ENCODE measurements at places on chromosomes 16 and 17.

DNA sequence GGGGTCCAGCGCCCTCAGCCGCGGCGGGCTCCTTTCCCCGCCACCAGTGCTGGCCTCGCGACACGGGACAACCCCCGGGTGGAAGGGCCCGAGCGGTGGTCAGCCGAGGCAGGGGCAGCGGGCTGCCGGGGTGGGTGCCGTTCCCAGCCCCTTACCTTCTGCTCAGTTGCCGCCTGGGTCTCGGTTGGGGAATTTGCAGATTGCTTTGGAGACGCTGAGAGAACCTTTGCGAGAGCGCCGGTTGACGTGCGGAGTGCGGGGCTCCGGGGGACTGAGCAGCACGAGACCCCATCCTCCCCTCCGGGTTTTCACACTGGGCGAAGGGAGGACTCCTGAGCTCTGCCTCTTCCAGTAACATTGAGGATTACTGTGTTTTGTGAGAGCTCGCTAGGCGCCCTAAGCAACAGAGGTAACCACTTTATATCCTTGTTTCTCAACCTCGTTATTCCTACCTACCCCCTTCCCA, 381 bp downstream of the CTNS start:
- peak; percentile 63 for DNase-seq

DNA sequence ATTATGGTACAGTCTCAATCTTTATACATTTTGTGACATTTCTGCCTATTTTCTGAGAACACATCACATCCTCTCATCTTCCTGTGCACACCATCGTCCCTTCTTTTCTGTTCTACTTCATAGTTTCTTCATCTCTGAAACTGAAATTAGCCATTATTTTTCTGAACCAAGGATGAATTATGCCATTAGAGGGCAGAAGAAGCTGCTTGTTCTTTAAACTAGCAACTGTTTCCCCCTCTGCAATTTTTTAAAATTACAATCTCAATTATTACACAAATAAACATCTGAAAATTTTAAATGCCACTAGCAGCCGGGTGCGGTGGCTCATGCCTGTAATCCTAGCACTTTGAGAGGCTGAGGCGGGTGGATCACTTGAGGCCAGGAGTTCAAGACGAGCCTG, 41.3 kb downstream of the RBBP6 start:
- DNase-seq, result no peak

GRCh38 chr16:55042556-55043432, 112.1 kb downstream of the IRX5 start:
- DNase-seq, result no peak

GRCh38 chr17:44837196-44837595, 7.1 kb upstream of the GJC1 start:
- DNase-seq, result no peak

DNA sequence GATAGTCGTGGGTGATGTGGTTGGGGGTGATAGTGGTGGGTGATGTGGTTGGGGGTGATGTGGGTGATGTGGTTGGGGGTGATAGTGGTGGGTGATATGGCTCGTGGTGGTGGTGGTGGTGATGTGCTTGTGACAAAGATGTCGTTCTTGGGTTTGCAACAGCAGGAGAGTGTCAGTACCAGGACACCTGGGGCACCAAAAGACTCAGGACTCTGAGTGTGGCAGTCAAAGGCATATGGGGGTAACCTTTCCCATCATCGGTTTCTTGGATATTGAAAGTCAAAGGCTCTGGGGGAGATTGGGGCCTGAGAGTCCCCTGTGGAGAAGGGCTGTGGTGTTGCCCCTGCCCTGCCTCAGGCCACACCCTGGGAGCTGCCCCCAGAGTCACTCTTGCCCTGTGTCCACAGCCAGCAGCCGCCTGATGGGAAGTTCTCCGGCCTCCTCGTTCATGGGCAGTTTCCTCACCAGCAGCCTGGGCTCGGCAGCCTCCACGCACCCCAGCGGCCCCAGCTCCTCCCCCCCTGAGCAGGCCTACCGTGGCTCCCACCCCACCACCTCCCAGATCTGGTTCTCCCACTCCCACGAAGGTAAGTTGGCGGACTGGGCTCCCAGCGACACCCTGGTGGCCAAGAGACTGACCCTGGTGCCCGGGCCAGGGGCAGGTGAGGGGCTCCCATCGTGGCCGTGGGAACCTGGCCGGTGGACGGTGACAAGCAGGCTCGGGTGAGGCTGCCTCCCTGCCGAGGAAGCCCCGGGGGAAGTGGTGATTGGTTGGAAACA, 31.3 kb downstream of the BAHCC1 start:
- DNase-seq, result no peak

DNA sequence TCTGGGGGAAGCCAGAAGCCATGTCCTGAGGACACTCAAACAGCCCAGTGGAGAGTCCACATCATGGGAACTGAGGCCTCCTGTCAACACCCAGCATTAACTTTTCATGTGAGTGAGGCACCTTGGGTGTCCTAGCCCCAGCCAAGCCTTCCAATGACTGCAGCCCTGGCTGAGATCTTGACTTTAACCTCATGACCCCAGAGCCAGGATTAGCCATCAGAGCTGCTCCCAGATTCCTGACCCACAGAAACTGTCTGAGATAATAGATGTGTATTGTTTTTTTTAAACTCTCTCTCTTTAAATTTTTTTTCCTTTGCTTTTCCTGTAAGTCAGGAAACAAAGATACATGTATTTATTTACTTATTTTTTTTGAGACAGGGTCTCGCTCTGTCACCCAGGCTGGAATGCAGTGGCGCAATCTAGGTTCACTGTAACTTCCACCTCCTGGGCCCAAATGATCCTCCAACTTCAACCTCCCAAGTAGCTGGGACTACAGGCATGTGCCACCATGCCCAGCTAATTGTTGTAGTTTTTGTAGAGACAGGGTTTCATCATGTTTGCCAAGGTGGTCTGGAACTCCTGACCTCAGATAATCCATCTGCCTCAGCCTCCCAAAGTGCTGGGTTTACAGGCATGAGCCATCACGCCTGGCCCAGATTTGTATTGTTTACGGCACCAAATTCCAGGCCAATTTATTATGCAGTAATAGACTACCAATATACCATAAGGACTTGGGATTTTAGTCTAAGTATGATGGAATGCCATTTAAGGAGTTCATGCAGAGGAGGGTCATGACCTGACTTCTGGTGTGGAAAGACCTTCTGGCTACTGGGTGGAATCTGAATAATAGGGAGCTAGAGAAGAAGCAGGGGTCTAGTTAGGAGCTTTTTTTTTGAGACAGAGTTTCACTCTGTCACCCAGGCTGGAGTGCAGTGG, 14.0 kb upstream of the TMEM94 start:
- DNase-seq, result no peak

GRCh38 chr16:66382171-66382965, 15.9 kb downstream of the CDH5 start:
- DNase-seq, result no peak

GRCh38 chr17:21396237-21396636, 20.1 kb downstream of the KCNJ12 start:
- DNase-seq, result no peak

- no peak for DNase-seq
Observed at GRCh38 chr16:56263711-56264608, 72.7 kb downstream of the GNAO1 start.

DNA sequence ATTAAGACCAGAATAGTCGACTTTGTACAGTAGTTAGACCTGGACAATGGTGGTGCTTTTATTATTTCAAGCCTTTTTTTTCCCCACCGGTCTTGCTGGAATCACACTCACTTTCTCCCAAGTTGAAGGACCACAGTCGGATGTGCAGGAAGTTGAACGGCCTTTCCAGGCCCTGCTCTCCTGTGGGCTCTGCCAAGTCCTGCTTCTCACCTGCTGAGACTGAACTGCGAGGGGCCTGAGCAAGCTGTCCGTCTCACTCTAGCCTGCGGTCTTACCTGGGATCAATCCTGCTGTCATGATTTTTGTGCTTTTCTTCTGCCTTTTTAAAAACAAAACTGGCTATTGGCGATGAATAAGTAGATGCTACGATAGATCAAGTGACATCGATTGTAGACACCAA, 1.3 kb downstream of the TLCD3A start:
- no peak for DNase-seq

DNA sequence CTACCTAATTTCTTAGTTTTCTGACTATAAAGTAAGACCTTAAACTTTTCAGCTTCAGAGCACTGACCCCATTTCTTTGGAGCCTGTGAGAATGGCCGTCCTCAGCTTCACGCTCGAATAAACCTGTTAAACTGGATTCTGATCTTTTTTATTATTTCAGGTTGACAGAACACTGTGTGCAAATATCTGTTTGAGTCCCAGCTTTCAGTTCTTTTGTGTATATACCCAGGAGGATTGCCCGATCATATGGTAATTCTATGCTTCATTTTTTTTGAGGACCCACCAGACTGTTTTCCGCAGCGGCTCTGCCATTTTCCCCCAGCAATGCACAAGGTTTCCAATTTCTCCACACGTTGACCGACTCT, 19.8 kb upstream of the KCNH6 start:
- DNase-seq, result no peak

Data from activated CD8-positive, alpha-beta memory T cell treated with anti-CD3 and anti-CD28 coated beads, Interleukin-2, amount 50 U/mL, for 48 hours (primary cell).